Peyer's patch (tissue), 4 donors: ENCODE measurements at places on chromosomes 16 and 17.
A peak's percentile ranks its signal among the peaks of the same experiment; 100 is the strongest.

DNA sequence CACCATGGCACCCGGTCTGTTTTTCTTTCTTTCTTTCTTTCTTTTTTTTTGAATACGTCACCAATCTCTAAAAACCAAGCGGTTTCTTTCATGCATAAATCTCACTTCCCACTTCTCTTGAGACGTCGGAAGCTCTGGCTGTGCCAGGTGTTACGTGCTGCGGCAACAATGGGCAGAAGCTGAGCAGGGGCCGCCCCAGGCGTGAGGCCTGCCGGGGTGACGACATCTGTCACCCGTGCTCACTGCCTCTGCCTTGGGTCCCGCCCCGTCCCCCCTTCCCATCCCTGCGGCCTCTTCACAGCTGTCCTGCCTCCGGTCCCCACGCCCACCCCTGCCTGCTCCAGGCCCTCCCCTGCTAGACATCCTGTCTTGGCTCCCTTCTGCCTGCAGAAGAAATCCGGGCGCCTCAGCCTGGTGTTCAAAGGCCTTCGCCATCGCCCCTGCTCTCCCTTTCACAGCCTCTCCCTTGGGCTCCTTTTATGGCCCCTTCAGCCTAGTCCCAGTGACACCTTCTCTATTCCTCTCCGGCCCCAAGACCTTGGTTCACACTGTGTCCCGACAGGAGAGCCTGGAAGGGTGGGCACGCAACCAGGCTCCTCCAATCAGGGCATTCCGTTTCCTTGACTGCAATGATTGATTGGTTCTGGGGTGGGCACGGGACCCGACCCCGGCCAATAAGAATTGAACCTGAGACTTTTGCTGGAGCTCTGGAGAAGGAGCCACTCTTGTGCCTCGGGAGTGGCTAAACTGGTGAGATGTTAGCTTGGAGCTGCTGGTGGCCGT is 4.8 kb downstream of the P2RX1 start:
- peak; percentile 89 for DNase-seq

GRCh38 chr17:79813297-79814126 is 16.6 kb upstream of the CBX8 start:
- DNase-seq, result no peak

- no peak for DNase-seq
Observed at GRCh38 chr16:18841833-18842525, 40.6 kb upstream of the ARL6IP1 start.

DNA sequence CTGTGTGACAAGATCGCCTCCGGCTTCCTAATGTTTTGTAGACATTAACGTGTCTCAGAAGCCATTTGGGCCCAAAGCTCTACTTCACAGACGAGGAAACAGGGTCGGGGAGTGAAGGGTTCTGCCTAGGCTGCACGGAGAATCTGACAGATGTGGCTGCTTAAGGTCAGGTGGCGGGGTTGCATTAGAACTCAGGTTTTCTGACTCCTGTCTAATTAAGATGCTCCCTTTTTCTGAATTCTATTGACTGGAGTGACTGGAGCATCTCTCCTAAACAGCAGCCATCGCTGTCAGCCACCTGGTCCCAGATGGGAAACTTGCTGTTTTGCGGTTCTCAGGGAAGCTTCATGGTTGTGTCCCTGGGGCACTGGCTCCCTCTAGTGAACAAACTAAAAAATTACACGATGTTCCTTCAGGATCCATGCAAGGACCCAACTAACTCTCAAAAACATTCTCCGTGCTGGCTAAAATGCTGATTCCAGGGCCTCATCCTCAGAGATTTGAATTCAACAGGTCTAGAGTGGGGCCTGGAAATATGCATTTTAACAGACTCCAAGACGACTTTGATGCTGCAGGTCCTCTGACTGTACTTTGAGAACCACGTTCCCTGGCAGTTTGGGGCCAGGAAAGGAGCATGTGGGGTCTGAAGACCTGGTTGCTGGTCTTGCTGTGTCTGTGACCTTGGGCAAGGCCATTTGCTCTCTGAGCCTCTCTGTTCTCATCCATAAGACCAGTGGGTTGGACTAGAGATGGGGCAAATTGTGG is 117.4 kb downstream of the IRF8 start:
- peak; percentile 43 for DNase-seq

DNA sequence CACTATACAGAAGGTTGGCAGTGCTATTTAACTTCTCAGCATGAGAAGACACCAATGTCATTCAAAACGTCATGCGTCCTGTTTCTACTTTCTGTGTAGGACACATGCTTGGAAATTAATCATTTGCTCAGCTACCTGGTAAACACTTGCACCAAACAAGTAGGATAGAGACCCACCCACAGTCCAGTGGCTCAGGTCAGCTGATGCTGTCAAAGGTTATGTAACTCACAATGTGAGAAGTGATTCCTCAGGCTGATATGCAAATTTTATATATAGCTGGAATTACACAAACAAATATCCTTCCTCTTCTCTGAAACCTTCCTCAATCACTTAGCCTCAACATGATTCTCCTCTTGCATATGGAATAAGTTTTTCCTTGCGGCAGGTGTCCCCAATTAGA is 59.6 kb downstream of the ZZEF1 start:
- DNase-seq, result no peak

DNA sequence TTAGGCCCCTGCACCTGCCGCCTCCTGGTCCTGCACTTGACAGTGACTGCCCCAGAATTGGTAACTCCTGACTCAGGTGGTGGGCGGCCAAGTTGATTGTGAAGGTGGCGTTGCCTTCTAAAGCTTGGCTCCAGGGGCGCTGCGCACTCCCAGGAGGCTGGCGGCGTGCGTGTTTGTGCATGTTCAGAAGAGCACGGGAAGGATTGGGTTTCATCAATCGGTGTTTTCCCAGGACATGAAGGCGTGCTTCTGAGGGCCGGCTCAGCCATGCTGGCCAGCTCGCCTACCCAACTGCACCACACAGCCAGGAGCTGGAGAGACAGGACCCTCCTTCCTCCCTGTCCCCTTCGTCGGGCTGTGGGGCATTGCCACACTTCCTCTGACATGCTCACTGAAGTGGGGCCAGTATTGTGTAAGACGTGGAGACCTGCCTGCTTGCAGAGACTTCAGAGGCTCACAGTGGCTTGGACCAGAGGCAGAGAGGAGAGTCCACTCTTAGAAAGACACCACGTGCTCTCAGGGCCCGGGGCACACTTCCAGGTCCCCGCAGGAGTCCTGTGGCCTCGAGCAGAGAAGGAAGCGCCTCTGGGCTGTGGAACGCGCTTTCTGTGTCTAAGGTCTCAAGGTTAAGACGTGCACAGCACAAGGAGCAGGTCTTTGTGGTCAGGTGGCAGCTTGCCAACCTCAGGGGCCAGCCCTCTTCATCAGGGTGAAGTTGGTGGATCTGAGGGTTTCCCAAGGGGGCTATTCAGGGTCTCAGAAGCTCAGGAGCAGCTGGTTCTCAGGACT is 2.8 kb downstream of the RAB40C start:
- DNase-seq, result peak; percentile 78
